ENCODE measurements at places on chromosomes 2 and 18.
A peak's percentile ranks its signal among the peaks of the same experiment; 100 is the strongest.

DNA sequence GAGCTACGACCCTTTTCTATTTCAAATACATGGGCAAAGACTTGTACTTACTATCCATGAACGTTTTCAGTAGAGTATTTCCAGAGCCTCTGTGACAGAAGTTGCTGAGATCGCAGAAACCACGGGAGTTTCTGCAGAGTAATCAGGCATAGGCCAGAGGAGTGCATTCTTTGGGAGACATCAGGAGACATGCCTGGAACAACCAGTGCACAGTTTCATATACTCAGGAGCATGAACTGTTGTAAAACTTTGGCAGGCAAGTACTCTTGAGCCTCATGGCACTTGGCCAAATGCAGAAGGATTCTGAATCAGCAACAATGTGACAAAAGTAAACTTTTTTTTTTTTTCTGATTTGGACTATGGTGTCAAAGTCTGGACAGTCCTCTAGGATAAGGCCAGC lies 307.1 kb downstream of the GRB14 start:
- no peak for DNase-seq

GRCh38 chr2:8427211-8427610 lies 254.6 kb upstream of the ID2 start:
- DNase-seq = no peak

DNA sequence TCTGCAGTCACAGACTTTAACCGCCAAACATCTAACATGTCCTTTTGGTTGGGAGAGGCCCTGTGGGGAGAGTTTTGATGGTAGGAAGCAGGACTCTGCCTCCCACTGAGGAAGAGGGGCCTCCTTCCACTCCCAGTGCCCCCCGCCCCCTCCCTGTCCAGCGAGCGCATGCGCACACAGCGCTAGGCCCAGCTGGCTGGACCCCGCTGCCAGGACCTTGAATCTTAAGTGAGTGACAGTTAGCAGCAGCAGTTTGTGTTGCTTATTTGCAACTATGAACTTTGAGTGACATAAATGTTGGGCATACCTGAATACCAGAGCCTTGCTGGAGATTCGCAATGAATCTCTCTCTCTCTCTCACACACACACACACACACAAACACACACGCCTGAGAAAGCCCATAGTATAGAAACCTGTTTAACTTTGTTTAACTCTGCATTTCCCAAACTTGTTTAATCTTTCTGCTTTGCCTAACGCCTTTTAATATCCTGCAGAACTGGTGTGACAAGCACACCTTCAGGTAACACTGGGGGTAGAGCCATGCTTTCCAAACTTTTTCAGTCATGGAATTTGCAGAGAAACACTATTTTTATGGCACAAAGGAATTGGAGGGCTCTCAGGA lies 134.6 kb upstream of the SMAD2 start:
- DNase-seq = no peak

DNA sequence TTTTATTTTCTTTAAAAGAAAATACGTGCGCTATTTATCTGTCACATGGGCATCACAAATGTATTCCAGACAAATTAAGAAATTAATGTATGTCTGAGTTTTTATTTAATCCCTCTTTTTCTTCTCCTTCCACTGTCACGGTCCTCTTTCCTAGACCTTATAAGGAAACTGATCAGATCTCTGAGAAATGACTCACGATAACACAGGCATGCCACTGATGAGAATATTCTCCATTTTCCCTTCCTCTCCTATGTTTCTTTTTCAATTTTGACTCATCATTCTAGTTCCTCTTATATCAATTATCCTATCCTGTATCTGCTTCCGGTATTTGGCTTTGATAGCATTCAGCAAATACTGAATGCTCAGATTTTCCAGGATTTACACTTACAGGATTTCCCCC lies 121.8 kb downstream of the DSC3 start:
- DNase-seq = no peak

GRCh38 chr18:62331581-62332356 lies 6.7 kb downstream of the TNFRSF11A start:
- no peak for DNase-seq

DNA sequence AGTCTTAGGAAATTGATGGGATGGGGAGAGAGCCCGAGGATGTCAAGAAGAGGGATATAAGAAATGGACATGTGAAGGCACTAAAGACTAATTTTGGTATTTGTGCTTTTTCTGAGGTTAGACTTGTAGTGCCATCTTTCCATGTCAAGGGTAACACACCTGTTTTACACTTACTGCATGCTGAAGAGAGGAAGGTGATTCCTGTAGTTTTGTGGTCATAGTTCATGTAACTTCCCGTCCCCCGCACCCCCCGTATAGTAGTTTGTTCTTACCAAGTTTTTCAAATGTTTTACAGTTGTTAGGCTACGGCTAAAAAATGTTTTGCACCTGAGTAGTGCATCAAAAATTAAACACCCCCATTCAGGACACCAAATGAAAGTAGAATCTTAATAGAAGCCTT lies 73.8 kb downstream of the CLIP4 start:
- DNase-seq = peak; percentile 3

DNA sequence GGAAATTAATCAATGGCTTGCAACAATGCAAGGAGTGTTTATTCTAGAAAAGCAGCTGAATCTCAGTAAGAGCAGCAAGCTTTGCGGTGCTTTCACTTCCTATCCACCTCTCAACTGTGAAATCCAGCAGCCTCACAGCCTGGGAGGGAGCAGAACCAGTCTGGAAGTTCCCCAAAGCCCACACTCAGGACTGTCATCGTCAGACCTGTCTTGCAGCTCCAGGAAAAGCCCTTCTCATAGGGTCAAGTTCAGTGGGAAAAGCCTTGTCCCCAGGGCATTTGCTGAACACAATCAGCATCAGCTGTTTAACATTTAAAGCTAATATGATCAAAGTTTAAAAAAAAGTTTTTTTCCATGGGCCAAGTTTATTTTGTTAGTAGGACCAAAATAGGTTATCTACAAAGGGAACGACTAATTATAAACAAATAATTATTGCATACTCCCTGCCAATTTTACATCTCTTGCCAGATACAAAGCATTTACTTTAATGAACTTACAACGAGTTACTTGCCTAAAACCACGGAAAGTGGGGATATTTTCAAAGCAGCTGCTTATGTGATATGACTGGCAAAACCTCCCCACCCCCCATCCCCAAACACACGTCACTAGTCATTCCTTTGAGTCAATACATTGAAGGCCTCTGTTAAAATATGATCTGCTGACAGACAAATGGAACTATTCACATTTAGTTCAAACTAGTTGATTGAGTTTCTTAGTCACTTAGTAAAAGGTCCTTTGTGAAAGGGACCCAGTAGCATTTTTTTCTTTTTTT lies 36.8 kb downstream of the PARD6G start:
- DNase-seq = no peak

GRCh38 chr2:53880756-53881155 lies 21.0 kb upstream of the GPR75 start:
- DNase-seq = no peak

DNA sequence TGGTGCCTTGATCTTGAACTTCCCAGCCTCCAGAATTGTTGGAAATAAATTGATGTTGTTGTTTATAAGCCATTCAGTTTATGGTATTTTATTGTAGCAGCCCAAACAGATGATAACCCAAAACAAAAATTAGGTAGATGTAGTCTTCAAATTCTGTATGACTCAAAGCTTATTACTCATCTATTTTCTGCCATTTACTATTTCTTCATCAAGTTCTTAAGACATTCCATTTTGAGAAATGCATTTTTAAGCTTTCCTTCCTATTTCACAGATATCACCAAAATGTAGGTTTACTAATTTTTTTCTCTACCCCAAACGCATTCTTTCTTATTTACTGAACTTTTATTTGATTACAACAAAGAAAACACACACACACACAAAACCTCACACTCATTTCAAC lies 148.2 kb downstream of the RND3 start:
- DNase-seq = no peak

- DNase-seq = no peak
These were observed 48.9 kb upstream of the ASXL2 start for GRCh38 chr2:25926984-25927756.

DNA sequence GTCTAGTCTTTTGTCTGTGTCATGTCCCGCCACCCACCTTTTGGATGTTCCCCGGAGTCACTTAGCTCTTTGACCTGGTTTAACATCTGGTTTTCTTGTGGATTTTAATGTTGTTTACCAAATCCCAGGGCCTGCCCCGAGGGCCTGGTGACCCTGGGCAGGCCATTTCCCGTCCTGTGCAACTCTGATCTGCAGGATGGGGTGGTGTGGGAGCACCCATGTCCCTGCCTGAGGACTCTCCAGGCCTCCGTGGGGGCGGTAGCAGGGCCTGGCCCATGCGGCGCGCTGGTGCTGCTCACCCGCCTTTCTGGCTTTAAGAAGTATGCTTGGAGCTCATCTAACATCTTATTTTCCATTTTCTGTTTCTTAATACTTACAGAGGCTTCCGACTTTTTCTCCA lies 10.7 kb downstream of the RAMP1 start:
- no peak for DNase-seq

DNA sequence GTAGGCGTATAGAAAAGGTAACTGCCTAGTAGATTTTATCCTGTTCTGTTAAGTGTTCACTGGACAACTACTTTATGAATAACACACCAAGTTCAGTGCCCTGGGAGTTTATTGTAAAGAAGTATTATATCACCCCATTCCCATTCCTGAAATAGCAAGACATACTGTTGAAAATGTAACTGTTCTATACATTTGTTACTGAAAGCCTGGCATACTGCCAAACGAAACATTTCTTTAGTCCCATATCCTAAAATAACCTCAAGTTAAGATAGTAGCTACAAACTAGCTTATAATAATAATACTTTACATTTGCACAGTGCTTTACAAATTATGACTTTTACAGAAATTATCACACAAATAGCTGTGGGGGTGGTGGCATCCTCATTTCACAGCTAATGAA lies 25.1 kb downstream of the SPDYA start:
- DNase-seq = no peak

All from effector memory CD4-positive, alpha-beta T cell (primary cell).